ENCODE measurements at places on chromosomes 16 and 17.

DNA sequence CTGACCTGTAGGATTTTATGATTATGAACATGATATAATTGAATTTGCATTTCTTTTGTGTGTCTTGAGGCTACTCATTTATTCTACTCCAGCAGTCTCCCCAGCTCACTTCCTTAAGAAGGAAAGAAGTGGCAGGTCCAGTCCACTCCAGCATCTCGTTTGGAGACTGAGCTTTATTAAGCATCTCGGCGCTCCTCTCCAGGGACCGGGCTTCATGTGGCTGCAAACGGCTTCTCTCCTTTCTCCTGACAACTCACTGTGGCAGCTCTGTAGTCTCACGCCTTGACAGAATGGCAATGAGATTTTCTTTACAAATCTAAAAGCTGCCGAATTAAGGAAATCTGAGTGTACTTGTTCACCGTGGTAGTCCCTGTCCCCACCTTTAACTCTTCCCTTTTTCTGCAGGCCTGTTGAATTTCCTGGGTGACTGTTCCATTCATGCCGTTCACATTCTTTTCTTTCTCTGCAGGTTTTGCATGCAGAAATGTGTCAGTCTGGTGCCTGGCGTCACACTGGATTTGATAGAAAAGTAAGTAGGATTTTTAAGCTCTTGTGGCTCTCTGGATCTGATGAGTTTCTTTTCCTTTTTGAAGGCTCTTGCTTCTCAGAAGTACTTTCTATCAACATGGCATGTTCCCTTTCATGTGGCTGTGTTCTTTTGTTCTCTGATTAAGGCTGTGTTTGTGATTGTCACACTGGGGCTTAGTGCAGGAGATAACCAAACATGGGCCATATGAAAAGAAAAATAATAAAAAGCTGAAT, 200.5 kb upstream of the CHMP6 start:
- no peak for DNase-seq

GRCh38 chr16:9434659-9435058, 343.2 kb downstream of the HAPSTR1 start:
- DNase-seq = no peak

DNA sequence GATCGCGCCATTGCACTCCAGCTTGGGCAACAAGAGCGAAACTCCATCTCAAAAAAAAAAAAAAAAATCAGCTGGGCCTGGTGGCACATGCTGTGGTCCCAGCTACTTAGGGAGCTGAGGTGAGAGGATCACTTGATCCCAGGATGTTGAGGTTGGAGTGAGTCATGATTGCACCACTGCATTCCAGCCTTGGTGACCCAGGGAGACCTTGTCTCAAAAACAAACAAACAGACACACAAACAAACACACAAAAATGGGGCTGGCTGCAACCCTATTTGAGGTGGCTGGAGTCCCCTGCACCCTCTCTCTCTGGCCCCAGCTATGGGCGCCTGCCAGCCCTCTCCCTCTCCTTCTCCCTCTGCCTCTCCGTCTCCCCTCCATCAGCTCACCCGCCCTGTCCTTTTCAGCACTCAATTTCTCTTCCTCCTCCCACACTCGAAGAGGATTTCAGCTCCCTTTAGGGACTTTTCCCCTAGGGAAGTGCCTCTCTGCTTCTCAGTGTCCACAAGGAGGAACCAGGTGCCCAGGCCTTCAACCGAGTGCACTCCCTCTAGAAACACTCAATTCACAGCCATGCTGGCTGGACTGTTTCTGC, 17.5 kb upstream of the TFAP4 start:
- no peak for DNase-seq

DNA sequence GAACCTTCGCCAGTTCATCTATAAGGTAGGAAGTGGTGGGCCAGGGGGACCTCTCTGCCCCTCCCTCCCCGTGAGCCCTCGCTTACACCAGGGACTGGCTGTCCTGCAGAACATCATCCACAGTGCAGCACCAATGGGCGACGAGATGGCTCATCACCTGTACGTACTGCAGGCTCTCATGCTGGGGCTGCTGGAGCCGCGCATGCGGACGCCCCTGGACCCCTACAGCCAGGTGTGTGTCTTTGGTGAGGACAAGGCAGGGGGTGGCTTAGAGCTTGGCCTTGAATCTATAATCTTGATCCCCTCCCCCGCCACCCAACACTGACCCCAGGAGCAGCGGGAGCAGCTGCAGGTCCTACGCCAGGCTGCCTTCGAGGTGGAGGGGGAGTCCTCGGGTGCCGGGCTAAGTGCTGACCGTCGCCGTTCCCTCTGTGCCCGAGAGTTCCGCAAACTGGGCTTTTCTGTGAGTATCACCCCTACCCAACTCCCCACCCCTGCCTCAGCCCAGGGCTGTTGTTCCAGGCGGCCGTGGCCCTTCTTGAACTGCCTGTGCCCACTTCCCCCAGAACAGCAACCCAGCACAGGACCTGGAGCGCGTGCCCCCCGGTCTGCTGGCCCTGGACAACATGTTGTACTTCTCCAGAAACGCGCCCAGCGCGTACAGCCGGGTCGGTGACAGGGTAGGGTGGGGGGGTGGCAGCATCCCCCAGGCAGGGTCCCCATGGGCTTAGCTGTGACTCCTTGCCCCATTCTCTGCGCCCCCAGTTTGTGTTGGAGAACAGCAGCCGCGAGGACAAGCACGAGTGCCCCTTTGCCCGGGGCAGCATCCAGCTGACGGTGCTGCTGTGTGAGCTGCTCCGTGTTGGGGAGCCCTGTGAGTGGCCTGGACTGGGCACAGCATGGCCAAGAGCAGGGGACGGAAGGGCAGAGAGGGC, 2.7 kb downstream of the ELMO3 start:
- DNase-seq = no peak

DNA sequence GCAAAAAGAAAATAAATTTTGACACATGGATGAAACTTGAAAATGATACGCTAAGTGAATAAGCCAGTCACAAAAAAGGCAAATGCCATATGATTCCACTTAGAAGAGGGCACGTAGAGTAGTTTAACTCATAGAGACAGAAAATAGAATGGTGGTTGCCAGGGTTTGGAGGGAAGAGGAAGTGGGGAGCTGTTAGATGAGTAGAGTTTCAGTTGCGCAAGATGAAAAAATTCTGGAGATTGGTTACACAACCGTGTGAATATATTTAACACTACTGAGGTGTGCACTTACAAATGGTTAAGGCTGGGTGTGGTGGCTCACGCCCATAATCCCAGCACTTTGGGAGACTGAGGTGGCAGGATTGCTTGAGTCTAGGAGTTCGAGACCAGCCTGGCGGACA, 93.4 kb upstream of the TMEM132E start:
- DNase-seq = no peak

GRCh38 chr16:17424771-17425170, 46.0 kb downstream of the XYLT1 start:
- no peak for DNase-seq

- no peak for DNase-seq
These were observed 9.2 kb downstream of the KRT33B start for GRCh38 chr17:41360296-41360995.
